Muscle of arm (tissue), 14 donors: ENCODE measurements at places on chromosomes 12 and 14. TPM values are rescaled to one million over a fixed set of nuclear protein-coding genes. Genes with fewer than 3 reads are reported as not detected.

The DPPA3 gene
- polyA plus RNA-seq = not detected

DNA sequence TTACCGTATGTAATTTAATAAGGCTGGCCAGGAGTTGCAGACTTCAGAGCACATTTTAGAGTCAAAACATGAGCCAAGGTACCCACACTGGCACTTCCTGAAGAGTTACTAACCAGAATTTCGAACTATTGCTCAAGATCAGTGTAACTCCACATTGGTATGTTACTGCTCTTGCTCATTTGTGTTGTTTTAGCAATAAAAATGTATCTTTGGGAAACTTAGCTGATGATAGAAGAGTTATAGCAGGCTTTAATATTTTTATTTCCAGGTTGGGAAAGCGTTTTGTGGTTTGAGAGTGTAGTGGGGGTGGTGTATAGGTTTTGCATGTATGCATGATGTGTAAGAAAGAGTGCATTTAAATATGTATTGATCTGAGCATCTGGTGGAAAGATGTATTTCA, 96.6 kb downstream of the SCN8A start:
- no peak for DNase-seq

DNA sequence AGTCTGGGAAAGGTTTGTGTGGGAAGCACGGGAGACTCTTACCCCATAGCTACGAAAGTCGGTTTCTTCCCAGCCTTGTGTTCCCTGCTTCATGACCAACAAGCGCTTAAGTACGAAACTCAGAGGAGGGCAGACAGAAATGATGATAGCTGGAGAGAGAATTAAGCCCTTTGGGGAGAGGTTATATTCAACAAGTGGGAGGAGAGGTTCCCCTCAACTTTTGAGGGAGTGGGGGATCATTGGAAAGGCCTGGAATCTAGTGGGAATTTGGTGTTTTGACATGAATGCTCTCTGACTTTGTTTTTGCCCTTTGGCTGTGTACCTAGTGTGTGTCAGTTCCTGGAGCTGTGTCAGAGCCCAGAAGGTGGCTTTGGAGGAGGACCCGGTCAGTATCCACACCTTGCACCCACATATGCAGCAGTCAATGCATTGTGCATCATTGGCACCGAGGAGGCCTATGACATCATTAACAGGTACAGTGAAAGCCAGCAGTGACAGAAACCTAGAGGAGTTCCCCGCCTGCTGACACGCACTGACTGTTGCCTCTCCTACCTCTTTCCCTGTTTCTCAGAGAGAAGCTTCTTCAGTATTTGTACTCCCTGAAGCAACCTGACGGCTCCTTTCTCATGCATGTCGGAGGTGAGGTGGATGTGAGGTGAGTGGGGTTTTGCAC, 40.6 kb downstream of the FNTB start:
- DNase-seq = no peak

DNA sequence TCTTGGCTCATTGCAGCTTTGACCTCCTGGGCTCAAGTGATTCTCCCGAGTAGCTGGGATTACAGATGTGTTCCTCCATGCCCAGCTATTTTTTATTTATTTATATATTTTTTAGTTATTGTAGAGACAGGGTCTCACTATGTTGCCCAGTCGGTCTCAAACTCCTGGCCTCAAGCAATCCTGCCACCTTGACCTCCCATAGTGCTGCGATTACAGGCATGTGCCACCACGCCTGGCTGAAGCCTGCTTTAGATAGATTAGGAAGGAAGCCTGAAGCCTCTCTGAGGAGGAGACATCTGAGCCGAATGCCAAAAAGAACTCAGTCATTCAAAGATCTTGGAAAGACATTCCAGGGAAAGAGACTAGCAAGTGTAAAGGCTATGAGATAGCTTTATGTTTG, 10.2 kb downstream of the INHBC start:
- DNase-seq = no peak

DNA sequence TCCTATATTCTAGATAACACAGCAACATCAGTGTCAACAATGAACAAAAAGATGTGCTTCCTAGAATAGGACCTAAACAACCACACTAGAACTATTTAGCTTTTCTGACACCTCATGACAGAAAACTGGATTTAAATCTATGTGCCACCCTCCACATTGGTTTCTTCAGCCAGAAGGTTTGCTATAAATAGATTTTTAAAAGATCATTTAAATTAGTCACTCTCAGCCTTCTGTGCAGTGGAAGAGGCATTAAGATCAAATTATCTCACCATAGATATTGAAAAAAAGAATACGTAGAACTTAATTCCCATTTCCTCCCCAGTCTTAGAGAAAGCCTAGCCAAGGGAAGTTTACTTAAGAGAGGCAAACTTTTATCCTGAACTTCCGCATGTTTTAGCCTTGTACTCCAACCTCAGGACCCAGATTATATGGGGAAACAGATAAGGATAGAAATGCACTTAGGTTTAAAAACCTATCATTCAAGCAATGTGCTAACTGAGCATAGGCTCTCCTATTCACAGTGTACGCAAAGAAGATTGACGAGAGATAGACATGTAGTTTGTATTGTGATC, 59.6 kb downstream of the NELL2 start:
- no peak for DNase-seq

GRCh38 chr14:72254937-72255472, 322.8 kb downstream of the RGS6 start:
- DNase-seq = no peak

DNA sequence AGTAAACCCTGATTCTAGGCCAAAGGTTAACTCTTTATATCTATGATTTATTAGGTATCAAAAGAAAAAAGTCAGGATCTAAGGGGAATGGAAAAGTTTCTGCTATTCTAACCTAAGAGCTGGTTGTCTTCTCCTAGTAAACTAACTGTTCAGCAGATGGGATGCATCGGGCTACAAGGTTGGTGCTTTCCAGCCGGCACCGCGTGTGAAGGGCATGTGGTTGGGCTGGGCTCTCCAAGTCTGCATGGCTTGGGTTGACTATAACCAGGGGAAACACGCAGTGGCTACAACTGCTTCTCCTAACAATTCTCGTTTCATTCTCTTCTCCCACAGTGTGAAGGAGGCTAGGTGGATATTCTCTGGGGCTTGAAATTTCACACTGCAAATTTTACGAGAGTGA, 354.5 kb downstream of the APAF1 start:
- no peak for DNase-seq

DNA sequence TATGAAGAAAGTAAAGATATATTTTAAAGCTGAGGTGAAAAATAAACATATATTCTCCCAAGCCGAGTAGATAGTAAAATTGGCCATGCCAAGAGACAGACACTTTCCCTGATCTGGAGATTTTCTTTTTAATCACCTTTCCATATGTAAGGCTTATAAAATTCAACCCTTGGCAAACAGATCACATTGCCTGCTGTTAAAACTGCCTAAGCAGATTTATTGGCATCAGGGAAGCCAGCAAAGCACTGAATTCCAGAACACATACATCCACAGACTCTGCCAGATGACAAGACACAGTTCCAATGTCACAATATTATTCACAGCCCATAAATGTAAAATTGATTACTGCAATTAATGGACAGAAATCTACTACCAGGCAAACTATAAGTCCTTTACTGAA, 78.2 kb upstream of the GARIN2 start:
- peak; percentile 27 for DNase-seq

The DEPDC4 gene
- polyA plus RNA-seq = 1.7 TPM

GRCh38 chr12:113663396-113663795, 191.7 kb upstream of the LHX5 start:
- no peak for DNase-seq
